GOT3 (cell line): ENCODE measurements at places on chromosomes 11 and 22.

- no peak for DNase-seq
Observed at GRCh38 chr22:34161431-34162123, 241.3 kb upstream of the LARGE1 start.

- no peak for DNase-seq
Observed at GRCh38 chr22:37053310-37054055, 1.9 kb downstream of the KCTD17 start.

DNA sequence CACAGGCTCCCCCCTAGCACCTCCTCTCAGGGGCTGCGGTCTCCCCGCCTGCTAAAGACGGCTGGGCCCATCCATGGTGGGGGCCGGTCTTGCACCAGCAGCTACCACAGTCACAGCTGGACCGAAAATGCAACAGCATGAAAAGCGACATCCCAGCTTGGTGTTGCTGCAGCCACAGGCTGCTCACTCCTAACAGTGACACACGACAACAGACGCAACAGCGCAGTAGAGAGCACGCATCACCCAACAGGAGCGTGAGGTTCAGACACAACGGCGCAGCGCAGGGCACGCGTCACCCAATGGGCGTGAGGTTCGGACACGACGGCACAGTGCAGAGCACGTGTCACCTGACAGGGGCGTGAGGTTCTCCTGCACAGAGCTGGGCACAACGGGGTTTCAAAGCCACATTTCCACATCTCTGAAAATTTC lies 24.1 kb downstream of the TOLLIP start:
- DNase-seq: no peak

DNA sequence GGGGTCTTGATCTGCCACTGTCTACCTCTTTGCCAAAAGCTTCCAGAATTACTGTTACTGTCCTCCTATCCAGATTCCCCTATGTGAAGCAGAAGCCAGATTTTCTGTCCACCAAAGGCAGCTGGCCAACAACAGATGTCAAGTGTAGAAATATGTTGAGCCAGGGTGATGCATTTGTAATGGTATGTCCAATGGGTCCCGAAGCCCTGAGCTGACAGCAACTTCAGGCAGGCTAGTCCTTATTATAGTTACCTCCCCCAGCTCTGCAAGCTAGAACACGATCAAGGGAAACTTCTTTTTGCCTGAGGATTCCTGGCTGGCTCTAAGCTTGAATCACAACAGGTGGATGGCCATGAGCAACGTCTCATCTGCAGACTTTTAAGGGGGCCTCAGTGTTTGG lies 10.2 kb downstream of the PAMR1 start:
- no peak for DNase-seq

- no peak for DNase-seq
Observed at GRCh38 chr22:29892315-29893156, 9.6 kb downstream of the MTMR3 start.

GRCh38 chr11:119861160-119861559 lies 132.2 kb upstream of the NECTIN1 start:
- no peak for DNase-seq

DNA sequence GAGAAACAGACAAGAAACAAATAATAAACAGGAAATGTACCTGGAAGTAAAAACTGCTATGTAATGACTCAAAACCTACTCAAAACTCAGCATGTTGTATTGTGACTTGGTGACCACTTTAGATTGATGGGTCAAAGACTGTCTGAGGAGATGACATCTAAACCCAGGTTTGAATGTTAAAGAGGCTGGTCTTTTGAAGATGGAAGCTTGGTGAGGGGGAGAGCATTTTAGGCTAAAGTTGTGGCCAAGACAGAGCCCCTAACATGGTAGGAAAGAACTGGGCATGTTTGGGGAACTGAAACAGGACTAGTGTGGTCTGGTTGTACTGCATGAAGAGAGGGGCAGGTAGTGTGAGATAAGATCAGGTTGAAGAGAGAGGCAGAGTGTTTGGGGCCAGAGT lies 85.3 kb upstream of the MYO18B start:
- DNase-seq: no peak

DNA sequence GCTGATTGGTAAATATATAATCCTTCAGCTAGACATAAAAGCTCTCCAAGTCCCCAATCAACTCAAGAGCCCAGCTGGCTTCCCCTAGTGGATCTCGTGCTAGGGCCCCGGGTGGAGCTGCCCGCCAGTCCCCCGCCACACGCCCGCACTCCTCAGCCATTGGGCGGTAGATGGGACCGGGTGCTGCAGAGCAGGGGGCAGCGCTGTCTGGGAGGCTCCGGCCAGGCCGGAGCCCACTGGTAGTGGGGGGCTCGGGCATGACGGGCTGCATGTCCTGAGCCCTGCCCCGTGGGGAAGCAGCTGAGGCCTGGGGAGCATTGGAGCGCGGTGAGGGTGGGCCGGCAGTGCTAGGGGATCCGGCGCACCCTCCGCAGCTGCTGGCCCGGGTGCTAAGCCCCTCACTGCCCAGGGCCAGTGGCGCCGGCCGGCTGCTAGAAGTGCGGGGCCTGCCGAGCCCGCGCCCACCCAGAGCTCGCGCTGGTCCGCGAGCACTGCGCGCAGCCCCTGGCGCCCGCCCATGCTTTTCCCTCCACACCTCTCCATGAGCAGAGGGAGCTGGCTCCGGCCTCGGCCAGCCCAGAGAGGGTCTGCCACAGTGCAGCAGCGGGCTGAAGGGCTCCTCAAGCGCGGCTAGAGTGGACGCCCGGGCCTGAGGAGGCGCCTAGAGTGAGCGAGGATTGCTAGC lies 1680.6 kb upstream of the RAG2 start:
- no peak for DNase-seq

- no peak for DNase-seq
Observed at GRCh38 chr22:35126993-35127392, 61.0 kb downstream of the ISX start.

DNA sequence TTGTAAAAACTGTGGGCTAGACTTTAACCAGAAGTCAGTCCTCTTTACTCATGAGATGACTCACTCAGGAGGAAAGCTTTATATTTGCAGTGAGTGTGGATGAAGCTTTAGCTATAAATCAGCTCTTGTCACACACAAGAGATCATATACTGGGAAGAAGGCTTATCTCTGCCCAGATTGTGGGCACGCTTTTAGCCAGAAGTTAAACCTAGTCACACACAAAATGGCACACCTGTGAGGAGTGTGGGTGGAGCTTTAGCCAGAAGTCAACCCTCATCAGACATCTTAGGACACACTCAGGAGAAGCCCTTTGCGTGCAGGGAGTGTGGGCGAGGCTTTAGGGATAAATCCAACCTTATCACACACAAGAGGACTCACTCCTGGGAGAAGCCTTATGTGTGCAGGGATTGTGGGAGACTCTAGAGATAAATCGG lies 706.9 kb upstream of the LUZP2 start:
- no peak for DNase-seq

DNA sequence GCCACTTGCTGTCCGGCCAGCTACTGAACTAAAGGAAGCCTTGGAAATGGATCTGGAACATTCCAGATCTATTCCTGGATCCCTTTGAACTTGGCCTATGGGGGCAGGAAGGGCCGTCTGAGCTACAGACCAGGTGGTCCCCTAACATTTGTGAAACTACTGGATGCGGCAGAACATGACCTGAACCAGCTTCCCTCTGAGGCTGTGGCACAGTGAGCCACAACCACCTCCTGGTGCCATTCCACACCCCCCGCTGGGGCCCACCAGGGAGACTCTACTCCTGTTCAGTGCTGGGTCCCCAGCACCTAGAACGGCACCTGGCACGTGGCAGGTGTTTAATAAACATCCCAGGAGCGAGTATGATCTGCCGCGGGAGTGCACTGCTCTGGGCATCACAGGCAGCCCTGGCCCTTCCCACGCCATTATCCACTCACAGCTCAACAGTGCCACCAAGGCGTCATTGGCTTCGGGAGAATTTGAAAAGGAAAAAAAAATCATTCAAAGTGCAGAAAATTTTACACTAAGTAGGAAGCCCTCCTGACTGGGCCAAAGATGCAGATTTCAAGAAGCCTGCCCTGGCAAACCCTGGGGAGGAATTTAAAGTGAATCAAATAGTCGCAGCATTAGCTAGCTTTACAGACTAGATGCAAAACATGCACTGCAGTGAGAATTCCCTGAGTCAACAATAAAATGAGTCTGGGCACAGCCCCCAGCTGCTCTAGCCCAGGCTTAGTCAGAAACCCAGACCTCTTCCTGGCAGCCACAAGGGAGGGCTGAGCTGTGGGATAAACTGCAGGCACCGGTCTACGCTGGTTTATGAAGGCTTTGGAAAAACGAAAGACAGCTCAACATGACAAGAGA lies 14.3 kb upstream of the EFCAB6 start:
- DNase-seq: no peak

DNA sequence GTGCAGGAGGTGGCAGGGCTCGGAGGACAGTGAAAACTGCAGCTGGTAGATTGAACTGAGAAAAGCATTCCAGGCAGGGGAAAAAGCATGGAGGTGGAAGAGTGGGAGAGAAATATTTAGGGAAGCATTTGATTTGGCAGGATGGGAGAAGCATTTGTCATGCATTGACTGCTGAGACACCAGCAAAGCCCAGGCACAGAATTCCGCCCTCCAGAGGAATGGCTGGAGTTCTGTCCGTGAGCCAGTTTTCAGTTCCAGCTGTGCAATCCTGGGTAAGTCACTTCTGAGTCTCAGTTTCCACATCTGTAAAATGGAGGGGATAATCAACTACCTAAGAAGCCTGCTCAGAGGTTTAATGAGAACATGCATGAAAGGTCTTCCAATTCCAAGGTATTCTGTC lies 4.3 kb upstream of the TSKU start:
- no peak for DNase-seq

GRCh38 chr11:78548911-78549590 lies 25.6 kb downstream of the NARS2 start:
- no peak for DNase-seq

DNA sequence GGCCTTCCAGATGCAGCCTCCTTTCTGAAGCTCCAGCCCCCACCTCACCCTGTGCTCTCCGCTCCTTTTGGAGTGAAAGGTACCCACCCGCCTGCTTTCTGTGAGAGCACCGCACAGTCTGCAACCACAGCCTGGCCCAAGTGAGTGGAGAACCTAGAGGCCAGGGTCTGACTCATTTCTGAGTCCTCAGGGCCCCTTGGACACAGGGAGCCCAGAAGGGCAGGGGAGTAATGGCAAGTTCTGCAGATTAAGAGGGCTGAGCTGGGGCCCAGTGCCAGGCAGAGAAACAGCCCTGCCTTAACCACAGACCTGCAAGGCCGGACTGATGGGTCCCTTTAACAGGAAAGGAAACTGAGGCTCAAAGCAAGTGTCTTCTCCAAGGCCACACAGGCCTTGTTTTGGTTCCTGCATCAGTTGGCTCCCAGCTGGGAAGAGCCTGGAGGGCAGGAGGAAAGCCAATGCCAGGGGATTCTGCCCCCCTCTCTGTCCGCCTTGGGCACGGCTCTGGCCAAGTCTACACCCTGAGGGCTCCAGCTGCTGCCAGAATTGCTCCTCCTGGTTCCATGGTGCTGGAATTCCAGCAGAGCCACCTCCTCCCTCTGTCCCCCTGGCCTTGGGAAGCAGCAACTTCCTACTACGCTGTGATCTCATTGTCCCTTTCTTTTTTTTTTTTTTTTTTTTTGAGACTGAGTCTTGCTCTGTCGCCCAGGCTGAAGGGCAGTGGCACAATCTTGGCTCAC lies 55.1 kb downstream of the CYTH4 start:
- no peak for DNase-seq

- DNase-seq: no peak
Observed at GRCh38 chr22:43094085-43094484, 4.9 kb upstream of the TTLL1 start.

- no peak for DNase-seq
Observed at GRCh38 chr11:105232021-105232420, 92.5 kb upstream of the CARD18 start.

DNA sequence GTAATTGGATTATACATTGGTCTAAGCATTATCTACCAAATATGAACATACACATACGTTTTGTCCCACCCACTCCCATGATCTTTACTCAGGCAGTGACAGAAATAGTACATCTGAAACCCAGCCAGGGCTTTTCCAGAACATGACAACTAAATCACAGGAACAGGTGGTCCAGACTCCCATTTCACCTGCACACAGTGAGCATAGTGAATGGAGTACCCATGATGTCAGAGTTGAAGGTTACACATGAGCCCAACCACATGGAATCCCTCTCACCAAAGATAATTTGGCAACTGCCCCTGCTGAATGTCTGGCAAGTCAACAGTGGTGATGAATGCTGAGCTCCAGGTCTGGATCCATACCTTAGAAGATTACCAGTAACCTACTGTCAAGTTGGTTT lies 411.9 kb upstream of the LUZP2 start:
- DNase-seq: no peak

- DNase-seq: no peak
Observed at GRCh38 chr11:65857500-65857852, 504 bp downstream of the CFL1 start.

DNA sequence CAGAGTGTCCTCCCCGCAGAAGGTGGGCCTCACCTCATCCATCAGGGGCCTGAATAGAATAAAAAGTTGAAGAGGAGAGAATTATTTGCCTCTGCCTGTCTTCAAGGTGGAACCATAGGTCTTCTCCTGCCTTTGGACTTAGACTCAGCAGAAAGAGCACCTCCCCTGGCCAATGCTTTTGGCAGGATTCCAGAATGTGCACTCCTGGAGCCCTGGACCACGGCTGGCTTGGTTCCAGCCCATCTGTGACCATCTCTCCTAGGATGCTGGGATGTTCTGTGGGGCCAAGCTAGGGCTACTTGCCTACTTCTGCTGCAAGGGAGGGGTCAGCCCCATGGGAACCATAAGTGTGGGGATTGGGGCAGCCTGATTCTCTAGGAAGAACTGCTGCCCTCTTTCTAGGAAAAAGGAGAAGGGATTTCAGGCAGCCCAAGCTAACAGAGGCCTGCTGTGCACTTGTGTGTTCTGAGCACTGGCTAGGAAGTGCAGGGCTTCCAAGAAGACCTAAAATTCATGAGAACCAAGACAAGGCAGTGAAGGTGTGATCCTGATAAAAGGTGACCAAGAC lies 32.2 kb upstream of the SHANK2 start:
- no peak for DNase-seq

GRCh38 chr22:32395107-32395506 lies 16.9 kb downstream of the RTCB start:
- no peak for DNase-seq

GRCh38 chr11:87255589-87255988 lies 217.9 kb downstream of the TMEM135 start:
- no peak for DNase-seq
